ENCODE measurements at places on chromosomes 12 and 14.

- DNase-seq = peak; percentile 71
Observed at GRCh38 chr12:89863493-89863938, 154.9 kb upstream of the ATP2B1 start.

GRCh38 chr14:65387628-65388027, 24.9 kb upstream of the FUT8 start:
- DNase-seq = no peak

DNA sequence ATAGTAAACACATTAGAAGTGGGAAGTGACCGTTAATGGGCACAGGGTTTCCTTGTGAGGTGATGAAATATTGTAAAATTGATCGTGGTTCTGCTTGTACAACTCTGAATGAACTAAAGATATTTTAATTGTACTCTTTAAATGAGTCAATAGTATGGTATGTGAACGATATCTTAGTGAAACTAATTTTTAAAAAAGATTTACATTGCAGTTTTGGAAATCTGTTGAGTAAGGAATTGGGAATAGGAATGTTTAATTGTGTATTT, 1.7 kb downstream of the ZNF410 start:
- no peak for DNase-seq

DNA sequence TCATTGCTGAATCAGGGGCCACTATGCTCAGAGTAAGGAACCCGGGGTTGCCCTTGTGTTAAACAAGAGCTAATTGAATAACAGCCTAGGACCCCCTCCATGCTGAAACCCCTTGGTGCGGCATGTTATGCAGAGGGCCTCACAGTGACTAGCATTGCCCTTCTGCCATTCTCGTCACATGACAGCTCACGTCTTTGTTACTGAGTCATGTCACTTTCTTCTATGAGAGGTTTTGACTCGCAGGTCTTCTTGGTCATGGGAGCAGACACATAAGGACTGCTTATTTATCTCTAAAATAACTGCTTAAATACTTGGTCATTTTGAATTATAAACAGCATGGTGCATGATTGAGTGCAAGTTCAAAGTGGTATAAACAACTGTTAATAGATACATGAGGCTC, 24.9 kb downstream of the TCTN1 start:
- DNase-seq = no peak

DNA sequence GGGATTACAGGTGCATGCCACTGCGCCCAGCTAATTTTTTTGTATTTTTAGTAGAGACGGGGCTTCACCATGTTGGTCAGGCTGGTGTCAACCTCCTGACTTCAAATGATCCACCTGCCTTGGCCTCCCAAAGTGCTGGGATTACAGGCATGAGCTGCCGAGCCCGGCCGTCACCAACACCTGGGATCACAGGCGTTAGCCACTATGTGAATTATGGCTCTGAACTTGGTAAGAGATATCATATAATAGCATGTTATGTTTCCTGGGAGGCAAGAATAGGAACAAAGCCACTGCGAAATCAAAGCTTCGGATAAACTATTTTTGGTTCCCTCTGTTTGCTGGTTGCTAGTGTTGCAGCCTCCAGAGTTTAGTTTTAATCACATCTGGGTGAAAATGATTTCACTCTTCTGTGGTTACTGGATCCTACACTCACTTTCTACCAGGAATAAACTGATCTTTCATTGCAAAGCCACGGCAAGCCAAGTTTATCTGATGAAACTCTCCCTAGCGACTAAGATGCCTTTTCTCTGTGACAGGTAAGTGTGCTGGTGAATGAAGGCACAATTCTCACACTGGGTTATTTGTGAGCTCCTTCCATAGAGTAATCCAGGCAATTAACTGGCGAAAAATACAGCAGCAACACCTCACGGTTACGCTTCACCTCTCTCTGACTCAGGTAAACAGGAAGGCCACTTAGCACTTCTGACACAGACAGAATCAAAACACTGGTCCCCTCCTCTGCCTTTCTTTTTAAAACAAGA, 16.7 kb downstream of the SNRNP35 start:
- DNase-seq = no peak

All from activated CD4-positive, alpha-beta T cell treated with anti-CD3 and anti-CD28 coated beads, Interleukin-2, amount 50 U/mL, for 16 hours (primary cell).